ENCODE measurements at places on chromosomes 4 and X.

DNA sequence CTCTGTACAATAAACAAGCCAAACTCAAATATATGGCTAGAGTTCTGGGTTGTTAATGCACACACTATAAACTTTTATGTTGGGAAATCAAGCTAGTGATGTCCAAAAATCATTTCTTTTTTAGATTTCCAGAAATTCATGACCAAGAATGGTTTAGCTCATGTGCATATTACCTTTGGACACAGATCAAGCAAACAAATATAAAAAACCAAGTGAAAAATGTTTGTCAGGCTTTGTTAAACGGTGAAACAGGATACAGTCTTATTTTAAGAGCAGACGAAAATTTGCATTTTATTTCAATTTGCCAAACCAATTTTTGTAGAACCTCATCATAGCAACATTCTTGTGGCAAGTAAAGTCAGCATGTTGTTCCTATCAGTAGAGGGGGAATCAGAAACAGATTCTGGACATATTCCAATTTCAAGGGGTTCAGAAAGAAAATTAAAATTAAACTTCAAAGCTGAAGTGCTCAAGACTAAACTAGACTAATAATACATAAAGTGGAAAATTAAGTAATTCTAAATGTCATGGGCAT, 413.6 kb downstream of the TRIML1 start:
- DNase-seq = no peak

DNA sequence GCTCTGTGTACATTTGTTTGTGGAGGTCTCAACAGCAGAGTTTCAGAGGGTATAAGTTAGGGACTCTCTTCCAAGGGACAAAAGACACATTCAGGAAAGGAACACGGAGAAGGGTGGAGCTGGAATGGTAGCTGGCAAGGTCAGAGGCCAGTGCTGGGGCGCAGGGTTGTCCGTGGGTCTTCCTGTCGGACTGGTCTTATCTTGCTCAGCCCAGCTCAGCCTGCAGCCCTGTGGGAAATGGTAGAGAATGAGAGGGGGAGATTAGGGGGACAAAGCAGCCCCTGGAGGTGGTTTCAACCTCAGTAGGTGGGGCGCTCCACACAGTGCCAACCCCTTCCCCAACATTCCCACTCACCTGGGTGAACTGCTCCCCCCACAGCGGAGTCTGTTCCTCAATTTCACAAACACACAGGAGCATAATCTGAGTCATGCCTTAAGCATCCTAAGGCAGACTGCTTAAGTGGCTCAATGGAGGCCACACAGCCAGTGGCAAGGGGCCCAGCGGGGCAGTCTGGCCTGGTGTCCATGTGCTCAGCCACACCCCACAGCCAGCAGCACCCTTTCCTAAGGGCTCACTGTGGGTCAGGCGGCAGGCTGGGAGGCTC, 6.9 kb upstream of the HDAC6 start:
- no peak for DNase-seq

GRCh38 chr4:184506527-184507121, 32.3 kb upstream of the IRF2 start:
- DNase-seq = no peak

DNA sequence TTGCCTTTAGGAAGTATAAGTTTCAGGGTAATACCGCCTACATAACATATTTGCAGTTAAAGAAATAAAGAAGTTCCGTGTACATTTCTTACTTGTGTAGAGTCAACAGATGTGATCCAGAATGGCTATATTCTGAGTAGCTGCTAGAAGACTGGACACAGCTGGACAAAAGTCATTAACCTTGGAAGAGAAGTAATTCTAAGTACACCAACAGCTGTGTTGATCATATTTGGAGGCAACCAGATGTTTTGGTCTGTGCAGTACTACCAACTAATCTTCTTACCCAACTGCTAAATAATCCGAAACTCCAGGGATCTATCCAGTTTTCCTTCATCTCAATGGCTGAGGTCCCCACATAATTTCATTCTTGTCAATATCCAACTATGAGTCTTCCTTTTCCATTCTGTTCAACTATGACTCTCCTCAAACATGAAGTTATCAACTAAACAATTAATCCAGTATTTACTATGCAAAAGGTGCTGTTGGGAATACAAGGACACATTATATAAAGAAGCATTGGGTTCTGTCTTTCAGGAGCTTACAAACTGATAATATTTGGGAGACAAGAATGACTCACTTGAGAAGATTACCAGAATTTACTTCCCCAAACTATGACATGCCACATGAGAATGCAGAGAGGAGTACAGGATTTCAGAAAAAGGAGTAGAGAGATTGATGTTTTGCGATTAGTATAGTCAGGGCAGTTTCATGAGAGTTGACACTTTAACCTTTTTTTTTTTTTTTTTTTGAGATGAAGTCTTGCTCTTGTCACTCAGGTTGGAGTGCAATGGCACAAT, 78.2 kb downstream of the COL4A6 start:
- no peak for DNase-seq

- DNase-seq = no peak
Observed at GRCh38 chrX:30151964-30152363, 63.4 kb upstream of the MAGEB2 start.

GRCh38 chr4:15235135-15235534, 192.7 kb upstream of the C1QTNF7 start:
- no peak for DNase-seq

- DNase-seq = no peak
Observed at GRCh38 chr4:16484711-16485110, 258.4 kb upstream of the TAPT1 start.

DNA sequence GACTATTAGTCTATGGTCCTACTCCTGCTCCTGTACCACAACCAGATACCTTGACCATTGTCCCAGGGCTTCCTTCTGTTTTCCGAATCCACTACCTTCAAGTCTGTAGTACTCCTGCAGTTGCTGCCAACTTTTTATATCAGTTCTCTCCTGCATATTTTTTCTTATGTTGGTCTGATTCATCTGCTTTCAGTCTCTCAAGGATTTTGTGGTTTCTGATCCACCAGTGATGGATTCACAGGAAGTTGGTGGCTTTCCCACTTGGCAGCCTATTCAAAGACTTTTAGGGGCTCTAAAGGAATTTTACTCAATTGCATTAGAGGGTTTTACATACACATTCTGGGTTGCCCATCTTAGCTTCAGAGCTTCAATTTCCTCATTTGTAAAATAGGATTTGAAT, 23.6 kb downstream of the KIF4A start:
- DNase-seq = no peak

DNA sequence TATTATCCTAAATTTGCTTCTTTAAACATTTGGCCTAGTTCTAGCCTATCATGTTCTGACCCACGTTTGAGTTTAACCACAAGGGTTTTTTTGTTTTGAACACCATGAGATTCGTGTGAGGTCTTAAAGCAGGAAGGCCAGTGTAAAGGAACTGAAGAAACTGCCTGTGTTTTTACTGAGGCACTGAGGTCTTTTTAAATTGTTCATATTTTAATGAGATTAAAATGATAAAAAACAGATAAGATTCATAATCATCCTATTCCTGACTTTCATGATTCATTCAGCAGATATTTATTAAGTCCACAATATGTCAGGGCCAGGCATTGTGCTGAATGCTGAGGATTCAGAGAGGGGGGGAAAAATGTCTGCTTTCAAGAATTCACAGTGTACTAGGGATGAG, 3.2 kb downstream of the RPS6KA3 start:
- DNase-seq = no peak

- no peak for DNase-seq
Observed at GRCh38 chr4:6474705-6475457, 2.5 kb upstream of the PPP2R2C start.

GRCh38 chr4:72858328-72858727, 211.2 kb downstream of the COX18 start:
- no peak for DNase-seq
